ENCODE measurements at places on chromosomes 5 and 9. TPM values are rescaled to one million over a fixed set of nuclear protein-coding genes. Genes with fewer than 3 reads are reported as not detected.

The CSF2 gene
- 1.2 TPM for total RNA-seq

The LHX2 gene
- total RNA-seq: not detected

The LAMC3 gene
- total RNA-seq: under 0.01 TPM

The OBP2B gene
- total RNA-seq: not detected

The SLC34A3 gene
- not detected for total RNA-seq

The GABBR2 gene
- 0.89 TPM for total RNA-seq

The ECM2 gene
- 0.65 TPM for total RNA-seq

The PCDHGA8 gene
- total RNA-seq: 2.8 TPM

The ECSCR gene
- total RNA-seq: 0.74 TPM

The PDE6A gene
- total RNA-seq: not detected

The MYOZ3 gene
- total RNA-seq: 0.30 TPM

The SNX24 gene
- total RNA-seq: 28.1 TPM

The BRINP1 gene
- total RNA-seq: not detected

The MZB1 gene
- total RNA-seq: not detected

The CDKN2A gene
- 27.9 TPM for total RNA-seq

The KDM3B gene
- total RNA-seq: 48.6 TPM

The ATG10 gene
- total RNA-seq: 13.4 TPM

The PCDHA6 gene
- total RNA-seq: 0.60 TPM

The PLEKHG4B gene
- 0.30 TPM for total RNA-seq

The GRIA1 gene
- 0.59 TPM for total RNA-seq

The SOWAHA gene
- total RNA-seq: not detected

The LHX6 gene
- total RNA-seq: not detected

The TPPP gene
- total RNA-seq: 0.37 TPM

The FAM169A gene
- total RNA-seq: 0.74 TPM

The ARID3C gene
- not detected for total RNA-seq

The RELL2 gene
- 3.9 TPM for total RNA-seq

The NOXA1 gene
- 0.18 TPM for total RNA-seq

Data from smooth muscle cell of the umbilical artery (primary cell).